GM13976 (cell line): ENCODE measurements at places on chromosomes 1 and 21.

GRCh38 chr1:86795316-86795715 lies 90.9 kb downstream of the SH3GLB1 start:
- no peak for DNase-seq

GRCh38 chr1:3453891-3454810 lies at the start of gene ARHGEF16:
Gene ARHGEF16 (plus strand): TSS chr1:3454665. CDS start chr1:3463085, 8,420 bp downstream.
- no peak for DNase-seq

GRCh38 chr1:2887941-2888855 lies 86.7 kb upstream of the TTC34 start:
- DNase-seq, result no peak

DNA sequence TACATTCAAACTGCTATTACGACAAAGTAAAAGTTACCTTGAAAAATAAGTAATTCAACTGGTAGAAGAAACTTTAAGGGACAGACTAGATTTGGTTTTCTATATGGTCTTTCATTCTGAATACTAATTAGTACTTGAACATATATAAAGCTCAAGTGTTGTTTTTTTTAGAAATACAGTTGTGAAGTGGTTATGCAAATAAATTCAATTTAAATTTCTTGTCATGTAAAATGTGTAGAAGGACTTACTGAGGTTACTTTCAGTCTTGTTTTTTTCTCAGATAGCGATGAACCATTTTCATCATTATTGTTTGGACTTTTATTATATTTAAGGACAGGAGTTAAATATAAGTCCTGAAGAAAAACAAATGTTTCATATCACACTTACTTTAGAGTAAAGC lies 24.4 kb downstream of the HS2ST1 start:
- DNase-seq, result no peak

GRCh38 chr21:43865540-43866259 lies 677 bp downstream of the AGPAT3 start:
- peak; percentile 77 for DNase-seq

GRCh38 chr1:71766748-71767147 lies 515.6 kb downstream of the NEGR1 start:
- DNase-seq, result no peak

DNA sequence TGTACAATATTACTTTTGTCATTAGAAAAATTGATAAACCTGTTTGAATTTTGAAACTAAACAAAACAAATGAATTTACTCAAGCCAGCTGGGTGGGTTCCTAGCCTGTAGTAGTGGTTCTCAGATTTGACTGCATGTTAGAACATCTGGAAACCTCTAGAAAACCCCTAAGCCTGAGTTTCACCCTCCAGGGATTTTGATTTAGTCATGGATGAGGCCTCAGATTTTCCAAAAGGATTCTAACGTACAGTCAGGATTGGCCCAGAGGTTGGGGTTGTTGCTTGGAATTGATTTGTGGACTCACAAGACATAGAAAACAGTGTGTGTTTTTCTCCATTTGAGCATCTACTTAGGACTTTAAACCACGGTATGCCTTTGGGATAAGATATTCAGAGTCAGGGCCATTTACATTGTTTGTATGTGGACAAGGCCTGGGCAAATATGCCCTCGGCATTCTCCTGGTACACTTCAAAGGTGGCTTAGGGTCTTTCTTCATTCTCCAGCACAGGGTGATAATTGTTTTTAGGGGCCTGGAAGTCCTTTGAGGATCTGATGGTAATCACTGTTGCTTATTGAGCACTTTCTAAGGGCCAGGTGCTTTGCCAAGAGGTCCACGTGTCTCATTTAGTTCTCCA lies 42.6 kb downstream of the ATP5PO start:
- no peak for DNase-seq

GRCh38 chr1:228488125-228488817 lies 1.1 kb downstream of the RNF187 start:
- no peak for DNase-seq

- no peak for DNase-seq
These were observed 215.3 kb upstream of the C1orf174 start for GRCh38 chr1:4115191-4115900.

DNA sequence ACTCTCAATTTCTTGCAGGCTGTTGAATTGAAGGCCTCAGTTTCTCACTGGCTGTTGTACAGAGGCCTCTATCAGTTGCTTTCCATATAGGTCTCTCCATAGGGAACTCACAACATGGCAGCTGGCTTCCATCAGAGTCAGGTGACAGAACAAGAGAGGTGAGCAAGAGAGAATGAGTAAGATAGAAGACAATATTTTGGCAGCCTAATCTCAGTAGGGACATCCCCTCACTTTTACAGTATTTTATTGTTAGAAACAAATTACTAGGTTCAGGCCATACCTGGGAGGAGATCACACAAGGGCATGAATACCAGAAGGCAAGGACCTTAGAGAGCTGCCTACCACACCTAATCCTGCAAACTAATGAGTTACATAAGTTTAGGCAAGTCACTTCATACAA lies 162.8 kb downstream of the ATP6V1G3 start:
- DNase-seq, result no peak

- DNase-seq, result no peak
These were observed 13.1 kb downstream of the TXNIP start for GRCh38 chr1:145983206-145983675.

GRCh38 chr1:163174524-163175437 lies 27.9 kb downstream of the RGS5 start:
- DNase-seq, result peak; percentile 48

DNA sequence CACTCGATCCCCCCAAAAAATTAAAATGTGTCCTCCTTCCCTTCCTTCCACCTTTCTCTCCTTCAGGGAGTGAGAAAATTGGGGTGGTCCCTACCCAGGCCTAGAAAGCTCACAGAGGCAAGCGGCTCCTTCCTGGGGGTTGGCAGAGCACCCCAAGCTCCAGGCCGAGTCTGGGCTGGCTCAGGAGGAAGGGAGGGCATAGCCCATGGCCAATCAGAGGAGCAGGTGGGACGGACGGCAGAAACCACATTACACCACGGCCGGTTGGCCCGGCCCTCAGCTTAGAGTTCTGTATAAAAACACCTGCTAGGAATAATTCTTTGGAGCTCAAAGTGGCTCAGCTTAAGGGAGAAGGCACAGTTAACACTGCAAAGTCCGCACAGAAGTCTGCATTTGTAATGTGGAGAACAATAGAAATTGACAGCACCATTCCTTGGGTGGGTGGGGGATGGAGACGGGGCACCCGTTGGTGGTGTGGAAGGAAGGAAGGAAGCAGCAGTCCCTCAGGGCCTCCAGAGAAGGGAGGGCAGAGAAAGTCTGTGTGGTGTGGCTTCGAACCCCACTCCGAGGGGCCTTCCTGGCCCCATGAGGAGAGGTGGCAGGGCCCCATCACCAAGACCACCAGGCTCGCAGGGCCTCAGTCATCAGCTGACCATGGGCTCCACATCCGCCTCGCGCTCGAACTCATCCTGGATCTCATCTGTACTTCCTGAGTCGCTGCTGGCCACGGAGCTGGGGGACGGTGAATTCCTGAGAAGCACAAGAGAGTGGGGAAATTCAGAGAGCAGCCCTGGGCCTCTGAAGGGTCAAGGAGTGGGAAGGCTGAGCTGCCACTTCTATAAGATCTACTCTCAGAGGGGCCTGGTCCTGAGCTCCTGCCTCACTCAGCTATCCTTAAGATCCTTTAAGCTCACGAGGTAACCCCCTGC lies 5.8 kb upstream of the ALDH4A1 start:
- DNase-seq, result no peak

GRCh38 chr1:201688514-201688913 lies 140.4 kb upstream of the IPO9 start:
- DNase-seq, result no peak

DNA sequence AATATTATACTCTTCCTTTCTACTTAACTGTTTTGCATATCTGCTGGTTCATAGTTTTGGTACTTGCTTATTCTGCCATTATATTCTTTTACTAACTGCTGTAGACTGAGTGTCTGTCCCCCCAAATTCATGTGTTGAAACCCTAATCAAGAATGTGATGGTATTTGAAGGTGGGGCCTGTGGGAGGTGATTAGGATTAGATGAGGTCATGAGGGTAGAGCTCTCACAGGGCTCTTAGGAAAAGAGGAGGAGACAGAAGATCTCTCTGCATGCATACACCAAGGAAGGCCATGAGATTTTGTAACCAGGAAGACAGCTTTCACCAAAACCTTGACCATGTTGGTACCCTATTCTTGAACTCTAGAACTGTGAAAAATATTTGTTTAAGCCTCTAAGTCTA lies 354.1 kb upstream of the B3GALT2 start:
- DNase-seq, result no peak

DNA sequence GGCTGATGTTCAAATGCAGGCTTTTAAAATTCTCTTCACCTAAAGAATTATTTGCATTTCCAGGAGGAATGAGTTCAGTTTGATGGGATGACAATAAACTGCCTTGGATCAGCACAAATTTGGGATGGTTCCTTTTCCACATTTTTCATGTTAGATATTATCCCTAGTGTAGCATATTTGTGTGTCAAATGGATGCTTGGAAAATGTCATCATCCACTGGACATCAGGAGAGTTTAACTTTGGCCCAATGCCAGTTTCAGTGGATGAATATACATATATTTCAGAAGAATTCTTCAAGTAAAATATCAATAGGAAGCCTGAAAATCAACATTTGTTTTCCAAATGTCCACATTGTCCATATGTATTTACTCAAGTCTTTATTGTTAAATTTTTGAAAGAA lies 116.5 kb upstream of the COL24A1 start:
- DNase-seq, result no peak

- DNase-seq, result no peak
These were observed 10.2 kb upstream of the PLXNA2 start for GRCh38 chr1:208254376-208254775.

DNA sequence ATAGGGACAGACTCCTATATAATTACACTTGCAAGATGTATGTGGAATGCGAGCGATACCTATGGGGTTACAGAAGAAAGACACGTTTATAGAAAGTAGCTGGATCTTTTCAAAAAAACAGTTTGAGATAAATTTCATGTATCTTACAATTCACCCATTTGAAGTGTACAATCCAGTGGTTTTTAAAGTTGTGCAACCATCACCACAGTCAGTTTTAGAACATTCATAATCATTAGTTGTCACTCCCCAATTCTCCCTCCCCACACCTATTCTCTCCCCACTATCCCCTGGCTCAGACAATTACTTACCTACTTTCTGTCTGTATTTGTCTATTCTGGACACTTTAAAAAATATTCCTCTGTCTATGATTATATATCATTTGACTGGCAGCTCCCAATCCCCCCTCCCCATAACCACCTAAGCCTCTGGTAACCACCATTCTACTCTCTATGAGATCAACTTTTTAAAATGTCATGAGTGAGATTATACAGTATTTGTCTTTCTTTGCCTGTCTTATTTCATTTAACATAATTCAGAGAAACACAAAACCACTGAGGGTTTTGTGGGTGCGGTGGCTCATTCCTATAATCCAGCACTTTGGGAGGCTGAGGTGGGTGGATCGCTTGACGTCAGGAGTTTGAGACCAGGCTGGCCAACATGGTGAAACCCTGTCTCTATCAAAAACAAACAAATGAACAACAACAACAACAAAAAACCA lies 39.1 kb downstream of the MRPS6 start:
- no peak for DNase-seq

- DNase-seq, result no peak
These were observed 76.0 kb downstream of the DTL start for GRCh38 chr1:212111536-212111935.

DNA sequence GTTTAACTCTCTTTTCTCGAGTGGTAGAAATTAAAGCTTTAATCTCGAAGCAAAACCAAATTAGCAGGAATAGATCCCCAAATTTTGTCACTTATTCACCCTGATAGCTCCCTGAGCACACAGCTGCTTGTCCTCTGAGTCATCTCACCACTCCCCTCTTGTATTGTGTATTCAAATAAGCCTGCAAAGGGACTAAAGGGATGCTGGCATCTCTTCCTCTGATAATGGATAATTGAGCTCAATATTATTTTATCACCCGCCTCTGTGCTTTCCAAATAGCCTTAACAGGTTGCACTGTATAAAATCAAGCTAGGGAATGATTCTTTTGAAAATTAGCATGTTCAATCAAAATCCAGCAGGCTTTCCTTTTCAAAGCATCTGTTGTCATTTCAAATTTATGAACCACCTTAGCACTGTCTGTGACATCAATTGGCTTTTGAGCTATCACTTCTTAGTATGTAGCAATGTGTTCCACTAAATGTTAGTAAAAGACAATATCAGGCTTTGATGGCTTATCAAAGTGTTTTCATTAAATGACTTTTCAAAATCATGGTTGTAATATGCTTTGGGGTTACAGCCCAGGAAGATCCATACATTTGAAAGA lies 561.6 kb downstream of the PLA2G4A start:
- no peak for DNase-seq

GRCh38 chr1:165895451-165895871 lies 68.0 kb downstream of the UCK2 start:
- DNase-seq, result no peak

GRCh38 chr1:24867084-24867870 lies 62.8 kb downstream of the RUNX3 start:
- peak; percentile 25 for DNase-seq

GRCh38 chr1:40392221-40392620 lies 18.7 kb downstream of the SMAP2 start:
- DNase-seq, result no peak

DNA sequence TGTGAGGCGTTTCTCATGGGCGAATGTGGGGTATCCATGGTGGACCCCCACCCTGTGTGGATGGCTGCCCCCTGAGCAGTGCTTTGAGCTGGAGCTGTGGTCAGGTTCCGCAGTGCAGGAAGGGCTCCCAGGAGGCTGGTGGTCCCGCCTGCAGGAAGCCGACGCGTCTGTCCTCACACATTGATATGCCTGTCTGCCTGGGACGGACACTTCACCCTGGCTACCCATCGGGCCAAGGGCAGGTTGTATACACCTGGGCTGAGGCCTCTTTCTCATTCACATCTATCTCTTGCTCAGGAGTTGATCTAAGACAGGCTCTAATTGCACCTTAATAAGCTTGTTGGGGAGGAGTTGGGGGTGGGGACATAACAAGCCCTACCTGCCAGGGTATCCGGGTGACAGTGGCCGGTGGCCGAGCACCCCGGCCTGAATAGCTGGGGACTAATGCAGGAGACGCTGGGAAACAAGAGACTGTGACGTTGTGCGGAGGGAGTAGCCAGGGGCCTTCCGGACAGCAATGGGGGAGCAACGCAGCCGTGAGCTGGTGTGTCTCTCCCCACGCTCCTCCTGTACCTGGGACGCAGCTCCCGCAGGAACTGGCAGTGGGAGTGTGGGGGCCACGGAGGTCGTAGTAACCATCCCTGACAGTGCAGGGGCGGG lies 21.7 kb downstream of the PDXK start:
- DNase-seq, result no peak

GRCh38 chr1:182041615-182042014 lies 19.9 kb downstream of the ZNF648 start:
- DNase-seq, result no peak

DNA sequence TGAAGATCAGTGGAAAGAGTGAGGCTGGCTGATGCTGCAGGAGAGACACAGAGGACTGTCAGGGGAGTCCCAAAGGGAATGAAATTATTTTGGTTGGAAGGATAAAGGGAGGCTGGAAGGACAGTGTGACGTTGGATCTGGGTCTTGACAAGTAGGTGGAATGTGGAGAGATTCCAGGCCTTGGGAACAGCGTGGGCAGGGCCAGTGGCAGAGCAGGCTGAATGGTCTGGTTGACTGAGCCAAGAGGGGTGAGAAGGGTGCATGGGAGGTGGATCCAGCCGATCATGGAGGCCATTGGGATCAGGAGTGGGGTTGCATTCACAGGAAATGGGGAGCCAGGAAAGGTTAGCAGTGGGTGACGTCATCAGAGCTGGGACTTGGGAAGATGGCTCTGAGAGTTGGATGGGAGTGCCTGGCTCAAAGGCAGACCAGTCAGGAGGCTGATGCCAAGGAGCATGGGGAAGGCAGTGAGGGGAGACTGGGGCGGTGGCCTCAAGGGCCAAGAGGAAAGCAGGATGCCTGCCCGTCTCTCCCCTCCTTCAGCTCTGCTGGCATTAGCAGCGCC lies 146.2 kb upstream of the VAMP3 start:
- no peak for DNase-seq

GRCh38 chr21:45871616-45872236 lies 109.8 kb upstream of the COL6A1 start:
- no peak for DNase-seq
